ENCODE measurements at places on chromosomes 12 and 14.

DNA sequence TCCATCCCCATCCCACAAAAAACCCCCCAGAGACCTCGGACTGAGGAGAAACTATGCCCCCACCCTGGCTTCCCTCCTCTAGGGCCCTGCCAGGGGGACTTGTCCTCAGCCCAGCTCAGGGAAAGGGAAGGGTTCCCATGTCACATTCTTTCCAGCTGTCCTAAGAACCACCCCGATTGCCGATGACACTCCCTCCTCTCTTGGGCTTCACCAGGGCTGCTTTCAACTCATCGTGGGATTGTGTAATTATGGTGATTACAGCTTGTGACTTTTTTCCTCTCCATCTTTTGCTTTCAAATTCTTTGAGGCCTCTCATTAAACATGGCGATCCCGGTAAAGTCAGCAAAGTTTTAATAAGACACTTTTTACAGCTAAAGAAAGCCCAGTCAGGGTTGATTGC lies 344.0 kb downstream of the DPF3 start:
- no peak for DNase-seq

DNA sequence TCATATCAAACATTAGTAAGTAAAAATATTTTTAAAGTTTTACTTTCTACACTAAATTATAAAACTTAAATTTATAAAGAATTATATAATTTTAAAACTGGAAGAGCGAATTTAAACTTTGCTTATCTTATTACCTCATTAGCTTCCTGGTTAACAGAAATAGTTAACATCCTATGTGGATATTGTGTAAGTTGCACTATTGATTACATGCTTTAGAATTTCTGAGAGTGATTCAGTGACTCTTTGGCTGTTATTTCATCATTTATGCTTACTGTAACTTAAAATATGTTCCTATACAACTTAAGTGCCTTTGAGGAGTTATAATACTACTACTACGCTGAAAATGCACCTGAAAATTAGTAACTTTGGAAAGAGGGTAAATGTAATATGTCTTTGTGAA lies 101.4 kb downstream of the FOXA1 start:
- DNase-seq, result no peak

DNA sequence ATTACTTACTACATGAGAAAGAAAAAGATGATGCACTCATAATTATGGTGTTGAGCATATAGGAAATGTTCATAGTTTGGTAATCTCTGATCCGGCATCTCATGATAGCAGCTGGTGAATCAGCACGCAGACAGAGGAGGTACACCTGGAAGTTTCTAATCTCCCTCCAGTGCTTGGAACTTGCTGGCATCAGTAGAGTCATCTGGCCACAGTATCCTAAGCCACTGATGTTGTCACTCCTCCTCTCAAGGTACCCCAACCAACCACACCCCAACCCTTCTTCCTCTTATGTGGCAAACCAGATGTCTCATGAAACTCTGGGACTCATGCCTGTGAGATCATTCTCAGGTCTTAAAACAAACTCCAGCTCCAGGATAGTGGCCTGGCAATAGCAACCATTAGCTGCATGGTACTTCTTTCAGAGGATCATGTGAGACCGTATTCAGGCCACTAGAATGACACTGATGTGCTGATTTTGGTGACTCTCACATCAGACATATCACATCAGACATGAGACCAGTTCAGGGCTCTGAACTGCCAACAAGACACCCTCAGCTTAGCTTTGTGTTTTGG lies 143.0 kb downstream of the RASSF9 start:
- DNase-seq, result no peak

DNA sequence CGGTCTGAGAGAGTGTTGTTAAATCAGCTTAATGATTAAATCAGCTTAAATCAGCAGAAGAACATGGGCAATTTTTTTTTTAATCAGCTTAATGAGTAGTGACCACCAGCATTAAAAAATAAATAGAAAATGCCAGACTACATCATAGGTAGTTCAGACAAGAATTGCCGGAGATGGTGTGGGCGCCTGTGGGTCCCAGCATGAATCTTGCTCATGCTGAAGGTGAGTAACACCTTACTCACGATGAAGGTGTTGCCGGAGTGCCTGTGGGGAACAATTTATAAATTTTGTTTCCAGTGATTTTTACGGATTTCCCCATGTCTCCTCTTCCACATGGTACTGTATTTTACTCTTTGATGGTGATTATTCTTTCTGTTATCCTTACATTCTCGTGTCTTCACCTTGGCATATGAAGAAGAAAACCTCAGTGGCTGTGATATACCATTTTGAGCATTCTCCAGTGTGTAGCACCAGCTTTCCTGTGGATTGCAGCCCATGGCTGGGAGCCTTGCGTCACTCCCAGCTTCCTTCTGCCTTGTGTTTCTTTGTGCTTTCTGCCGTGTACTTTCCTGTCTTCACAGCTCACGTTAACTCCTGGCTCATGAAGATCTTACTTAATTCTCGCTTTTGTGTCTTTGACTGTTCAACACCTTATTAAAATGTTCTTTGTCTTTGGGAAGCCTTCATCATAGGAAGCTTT lies 4.7 kb downstream of the TDRD9 start:
- no peak for DNase-seq

- no peak for DNase-seq
Observed at GRCh38 chr12:59031313-59031712, 111.0 kb upstream of the LRIG3 start.

DNA sequence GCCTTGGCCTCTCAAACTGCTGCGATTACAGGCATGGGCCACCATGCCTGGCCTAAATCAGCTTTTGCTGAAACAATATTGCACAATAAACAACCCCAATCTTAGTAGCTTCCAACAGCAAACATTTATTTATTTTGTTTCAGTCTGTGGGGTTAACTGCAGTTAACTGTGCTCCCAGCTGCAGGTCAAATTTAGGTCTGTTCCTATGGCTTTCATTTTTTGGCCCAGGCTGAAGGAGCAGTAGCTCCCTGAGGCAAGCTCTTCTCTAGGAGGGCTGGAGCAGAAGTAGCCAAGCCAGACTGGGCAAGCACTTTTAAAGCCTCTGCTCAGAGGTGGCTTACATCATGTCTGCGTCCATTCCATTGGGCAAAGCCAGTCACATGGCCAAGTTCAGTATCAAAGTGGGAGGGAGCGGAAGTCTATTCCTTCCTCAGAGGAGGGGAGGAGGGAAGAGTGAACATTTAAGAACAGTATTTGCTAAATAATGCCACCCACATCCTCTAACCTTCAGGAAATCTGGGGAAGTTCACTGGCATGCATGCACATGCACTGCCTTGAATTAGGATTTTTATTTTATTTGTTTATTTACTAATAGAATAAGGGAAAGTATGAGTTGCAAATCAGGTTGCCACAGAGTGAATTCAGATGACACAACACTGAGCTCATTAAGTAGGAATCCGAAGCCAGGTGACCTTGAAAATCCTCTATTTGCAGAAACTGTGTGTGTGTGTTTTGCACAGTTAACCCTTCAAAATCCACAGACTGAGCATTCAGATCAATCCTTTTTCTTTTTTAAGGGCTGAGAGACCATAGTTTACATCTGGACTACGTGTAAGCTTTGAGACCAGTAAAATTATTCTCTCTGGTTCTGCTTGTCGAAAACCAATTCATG lies 122.0 kb upstream of the SEL1L start:
- DNase-seq, result peak; percentile 11

GRCh38 chr12:12582193-12582881 lies 19.7 kb upstream of the DUSP16 start:
- no peak for DNase-seq

DNA sequence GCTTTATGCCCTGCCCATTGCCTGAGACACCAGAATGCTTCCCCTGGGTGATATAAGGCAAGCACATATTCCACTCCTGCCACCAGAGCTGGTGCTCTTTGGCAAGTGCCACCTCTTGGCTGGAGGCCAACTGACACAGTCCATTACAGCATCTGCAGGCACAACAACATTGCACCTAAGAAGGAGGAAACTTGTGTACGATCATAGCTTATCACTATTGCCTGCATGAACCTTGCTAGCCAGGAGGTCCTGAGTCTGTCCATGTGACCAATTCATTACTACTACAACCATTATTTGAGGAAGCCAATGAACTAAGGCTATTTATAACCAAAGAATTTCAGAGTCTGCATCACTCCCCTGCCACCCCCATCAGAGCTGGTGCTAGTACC lies 119.8 kb upstream of the SCAF11 start:
- DNase-seq, result no peak

- DNase-seq, result no peak
Observed at GRCh38 chr14:70171726-70172125, 17.0 kb downstream of the SLC8A3 start.

DNA sequence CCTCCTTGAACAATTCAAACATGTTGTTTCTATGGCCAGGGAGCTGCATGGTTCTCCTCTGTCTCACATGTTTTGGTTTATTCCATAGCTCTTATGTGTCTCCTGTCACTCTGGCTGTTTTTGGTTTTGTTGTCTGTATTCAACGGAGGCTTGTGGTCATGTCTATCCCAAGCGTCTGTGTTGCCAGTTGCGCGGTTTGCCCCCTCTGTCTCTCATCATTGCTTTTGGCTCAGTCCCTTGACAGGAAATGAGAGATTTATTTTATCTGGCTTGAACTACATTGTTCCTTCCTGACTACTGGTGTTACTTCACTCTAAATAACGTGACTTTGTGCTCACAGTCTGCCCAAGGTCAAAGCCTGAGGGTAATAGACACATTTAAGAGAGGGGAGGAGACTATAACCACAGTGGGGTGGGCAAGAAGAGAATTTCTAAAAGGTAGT lies 96.4 kb upstream of the SOX5 start:
- DNase-seq, result no peak

DNA sequence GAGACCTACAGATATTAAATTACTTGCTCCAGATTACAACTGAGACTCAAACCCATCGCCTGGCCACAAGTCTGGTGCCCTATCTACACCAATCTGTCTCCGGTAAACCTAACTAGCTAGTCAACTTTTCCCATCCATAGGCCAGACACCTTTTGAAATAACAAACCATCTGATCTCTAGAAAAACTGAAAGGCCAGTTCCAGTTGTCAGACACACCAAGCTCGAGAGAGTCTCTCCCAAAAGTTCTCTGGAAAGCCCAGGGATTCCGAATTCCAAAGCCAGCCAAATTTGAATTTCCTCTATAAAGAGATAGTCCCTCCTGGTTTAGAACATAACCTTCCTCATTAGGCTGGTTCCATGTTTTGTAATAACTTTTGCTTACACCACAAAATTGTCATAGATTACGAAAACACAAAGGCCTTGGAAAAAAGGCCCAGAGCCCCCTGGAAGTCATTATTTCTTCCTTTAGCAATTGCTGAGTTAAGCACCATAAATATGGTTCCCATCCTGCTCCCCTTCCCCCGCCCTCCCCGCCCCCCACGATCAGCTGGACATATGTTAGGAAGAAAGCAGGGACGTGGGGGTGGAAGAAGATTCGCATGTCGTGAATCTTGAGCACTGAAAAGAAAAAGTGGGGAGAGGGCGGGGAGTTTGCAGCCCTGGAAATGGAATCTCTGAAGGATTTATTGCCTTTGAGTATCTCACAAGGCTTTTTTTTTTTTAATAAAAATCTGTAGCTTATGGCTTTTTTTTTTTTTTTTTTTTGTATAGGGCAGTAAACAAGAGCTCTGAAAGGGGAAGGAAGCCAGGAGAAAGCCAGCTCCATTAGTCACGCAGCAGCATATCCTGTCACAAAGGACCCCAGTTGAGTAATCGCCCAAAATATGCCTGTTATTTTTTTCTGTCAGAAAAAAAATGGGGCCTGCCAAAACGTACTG lies 110.4 kb downstream of the ZFP36L1 start:
- peak; percentile 12 for DNase-seq

DNA sequence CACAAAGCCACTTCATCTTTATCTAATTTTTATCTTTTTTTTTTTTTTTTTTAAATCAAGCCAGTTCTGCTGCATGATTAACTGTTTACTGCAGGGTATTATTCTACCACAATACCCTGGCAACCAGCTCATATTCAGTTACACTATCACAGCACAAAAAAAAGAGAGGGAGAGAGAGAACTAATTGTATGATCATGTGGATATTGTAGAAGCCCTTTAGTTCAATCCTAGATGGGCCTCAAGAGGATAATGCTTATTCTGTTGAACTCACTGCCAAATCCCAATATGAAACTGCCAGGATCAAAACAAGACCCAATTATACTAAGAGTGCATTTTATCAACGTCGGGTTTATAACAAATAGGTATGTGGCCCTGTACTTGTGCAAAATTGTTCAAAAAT lies 51.5 kb downstream of the MED13L start:
- no peak for DNase-seq

- peak; percentile 2 for DNase-seq
Observed at GRCh38 chr14:61160798-61161197, 120.3 kb downstream of the TMEM30B start.

- DNase-seq, result no peak
Observed at GRCh38 chr12:65561798-65562382, 262.4 kb upstream of the HMGA2 start.

- no peak for DNase-seq
Observed at GRCh38 chr12:19144287-19144686, 14.8 kb downstream of the PLEKHA5 start.

- peak; percentile 29 for DNase-seq
Observed at GRCh38 chr14:61696753-61697318, 1.5 kb downstream of the HIF1A start.

- DNase-seq, result no peak
Observed at GRCh38 chr14:22848351-22849164, 12.2 kb downstream of the MMP14 start.

DNA sequence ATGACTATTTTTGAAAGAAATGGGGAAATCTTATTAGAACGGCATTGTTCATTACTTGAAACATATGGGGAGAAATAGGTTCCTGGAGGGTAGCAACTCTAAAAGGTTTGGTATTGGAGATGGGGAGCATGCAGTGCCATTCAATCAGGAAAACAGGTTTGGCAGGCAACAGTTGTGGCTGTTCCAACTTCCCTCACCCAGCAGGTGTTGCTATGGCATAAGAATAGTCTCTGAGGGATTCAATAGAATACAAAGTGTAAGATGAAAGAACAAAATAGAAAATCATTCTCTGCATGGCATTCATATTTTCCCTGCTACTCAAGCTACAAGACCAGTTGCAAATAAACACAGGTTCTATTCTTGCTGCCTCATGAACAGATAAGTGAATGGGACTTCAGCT lies 393.3 kb upstream of the RPL10L start:
- DNase-seq, result peak; percentile 55

DNA sequence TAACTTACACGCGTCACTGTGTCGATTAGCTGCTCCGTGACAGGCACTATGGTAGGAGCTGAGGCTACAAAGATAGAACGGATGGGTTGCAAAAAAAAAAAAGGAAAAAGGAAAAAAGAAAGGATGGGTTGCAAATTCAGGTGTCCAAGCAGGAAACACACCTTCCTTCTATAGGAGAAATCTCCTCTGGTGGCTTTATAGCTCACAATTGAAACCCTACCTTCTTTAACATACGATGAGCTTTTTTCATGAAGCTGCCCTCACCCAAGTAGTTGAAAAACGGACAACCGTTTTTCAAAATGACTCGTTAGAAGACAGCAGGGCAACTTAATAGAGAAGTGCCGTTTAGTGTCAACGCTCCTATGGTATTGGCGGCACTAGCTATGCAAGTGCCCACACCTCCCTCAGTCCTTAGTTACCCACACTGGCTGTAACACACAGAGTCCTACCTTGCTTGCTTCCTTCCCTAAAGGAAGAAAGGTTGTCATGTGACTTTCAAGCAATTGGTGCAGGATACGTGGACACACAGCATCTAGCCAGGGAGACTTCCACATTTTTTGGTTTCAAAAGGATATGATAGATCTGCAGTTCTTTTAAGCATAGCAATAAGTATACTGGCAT lies 682 bp upstream of the TRIP11 start:
- peak; percentile 37 for DNase-seq

GRCh38 chr12:49697808-49698207 lies 9.4 kb downstream of the FMNL3 start:
- DNase-seq, result no peak

Measured in NCI-H82 (cell line).